ENCODE measurements at places on chromosomes 13 and 19. TPM values are rescaled to one million over a fixed set of nuclear protein-coding genes. Genes with fewer than 3 reads are reported as not detected.

Gene NANOS2
- not detected for total RNA-seq

Gene DCT
- total RNA-seq = not detected

Gene LEUTX
- total RNA-seq = not detected

Gene ZFP28
- 8.6 TPM for total RNA-seq

Gene KIR2DL3
- total RNA-seq = not detected

Gene NCR1
- total RNA-seq = not detected

Gene SLC15A1
- not detected for total RNA-seq

Gene PLIN4
- not detected for total RNA-seq

Gene LRRC8E
- 2.3 TPM for total RNA-seq

Gene SIGLEC5
- total RNA-seq = not detected

Gene ZSCAN1
- total RNA-seq = not detected

Gene LMTK3
- not detected for total RNA-seq

Gene PLIN5
- total RNA-seq = not detected

Gene MAG
- total RNA-seq = 0.96 TPM

Gene ATP4B
- total RNA-seq = not detected

Gene SHISA7
- not detected for total RNA-seq

Gene OR7C1
- total RNA-seq = not detected

Gene RAP2A
- 41.7 TPM for total RNA-seq

Gene PPP1R12C
- 42.9 TPM for total RNA-seq
